Activated gamma-delta T cell (primary cell): ENCODE measurements at places on chromosomes 6 and 20.

DNA sequence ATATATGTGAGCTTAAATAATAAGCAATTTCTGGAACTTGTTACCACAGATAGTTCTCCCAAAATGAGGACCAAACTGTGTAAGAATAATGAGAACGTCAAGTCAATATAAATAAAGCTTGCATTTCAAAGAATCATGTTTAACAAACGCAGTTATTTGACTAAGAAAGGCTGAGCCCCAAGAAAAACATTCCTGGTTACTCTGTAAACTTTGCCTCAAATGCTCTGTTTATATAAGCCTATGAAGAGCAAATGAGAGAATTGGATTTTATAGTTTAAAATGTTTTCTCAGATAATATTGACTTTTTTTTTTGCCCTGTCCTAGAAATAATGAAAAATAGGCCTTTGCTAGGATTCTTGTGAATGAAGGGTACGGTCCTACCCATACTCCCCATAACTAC is 81.3 kb downstream of the C6orf52 start:
- DNase-seq = no peak

DNA sequence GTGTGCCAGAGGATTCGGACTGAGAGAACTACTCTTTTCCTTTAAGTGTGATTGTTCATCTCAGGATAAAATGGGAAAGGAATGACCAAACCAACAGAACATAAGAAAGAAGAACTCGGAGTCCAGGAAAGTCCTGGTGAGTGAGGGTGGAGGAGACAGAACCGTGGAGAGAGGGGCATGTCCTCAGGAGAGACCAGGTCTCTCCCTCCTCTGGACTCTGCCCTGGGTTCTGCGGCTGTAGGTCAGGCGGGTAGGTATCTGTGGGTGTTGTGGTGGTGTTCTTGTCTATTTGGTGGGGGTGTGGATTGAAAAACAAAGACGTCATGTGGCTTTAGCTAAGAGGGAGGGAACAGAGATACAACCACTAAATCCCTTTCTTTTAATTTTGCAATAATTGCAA is 29.1 kb upstream of the AGPAT4 start:
- DNase-seq = no peak

DNA sequence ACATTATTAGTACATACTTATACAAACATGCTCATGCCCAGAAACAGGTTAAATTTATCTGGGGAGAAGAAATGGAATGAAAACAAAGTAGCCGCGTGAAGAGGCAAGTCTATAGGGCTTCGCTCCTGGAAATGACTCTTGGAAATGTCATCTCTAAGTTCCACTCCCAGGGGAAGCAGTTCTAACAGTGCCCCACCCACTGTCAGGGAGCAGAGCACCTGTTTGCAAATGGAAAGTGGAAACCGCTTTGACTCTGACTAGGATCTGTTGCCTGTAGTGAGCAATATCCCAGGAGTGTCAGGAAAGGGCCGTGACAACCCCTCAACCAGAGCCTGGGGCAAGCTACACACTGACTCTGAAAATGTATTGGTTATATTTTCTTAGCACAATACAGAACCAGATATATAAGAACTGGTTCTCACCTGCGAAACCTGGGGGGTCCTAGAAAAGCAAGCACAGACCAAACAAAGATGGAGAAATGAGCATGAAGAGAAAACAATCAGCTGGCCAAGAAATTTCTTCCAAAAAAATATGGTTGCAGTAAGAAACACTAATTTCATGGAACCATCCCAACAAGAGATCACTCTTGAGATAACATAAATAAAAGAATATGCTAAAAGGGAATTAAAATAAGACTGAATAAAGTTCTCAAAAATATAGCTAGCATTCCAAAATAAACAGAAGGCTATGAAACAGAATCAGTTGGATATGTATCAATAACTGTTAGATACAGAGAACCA is 47.5 kb upstream of the CRISP1 start:
- DNase-seq = no peak

- no peak for DNase-seq
Measured at GRCh38 chr6:33609528-33609927, 11.6 kb upstream of the ITPR3 start.

DNA sequence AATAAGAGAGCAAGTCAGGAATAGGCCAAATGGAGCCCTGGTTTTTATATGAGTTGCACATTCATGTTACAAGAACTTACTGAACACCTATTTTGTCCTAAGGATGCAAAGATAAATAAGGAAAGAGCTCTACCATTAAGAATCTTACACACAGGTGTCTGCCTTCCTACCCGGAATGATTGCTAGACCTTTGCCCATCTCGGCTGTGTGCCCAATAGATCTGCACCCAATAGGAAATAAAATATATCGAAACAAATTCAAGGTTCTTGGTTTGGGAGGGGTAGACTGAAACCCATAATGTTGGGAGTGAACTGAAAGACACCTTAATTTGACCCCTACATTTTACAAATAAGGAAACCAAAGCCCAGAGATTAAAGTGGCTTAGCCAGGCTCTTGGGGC is 48.9 kb downstream of the EDN1 start:
- no peak for DNase-seq

DNA sequence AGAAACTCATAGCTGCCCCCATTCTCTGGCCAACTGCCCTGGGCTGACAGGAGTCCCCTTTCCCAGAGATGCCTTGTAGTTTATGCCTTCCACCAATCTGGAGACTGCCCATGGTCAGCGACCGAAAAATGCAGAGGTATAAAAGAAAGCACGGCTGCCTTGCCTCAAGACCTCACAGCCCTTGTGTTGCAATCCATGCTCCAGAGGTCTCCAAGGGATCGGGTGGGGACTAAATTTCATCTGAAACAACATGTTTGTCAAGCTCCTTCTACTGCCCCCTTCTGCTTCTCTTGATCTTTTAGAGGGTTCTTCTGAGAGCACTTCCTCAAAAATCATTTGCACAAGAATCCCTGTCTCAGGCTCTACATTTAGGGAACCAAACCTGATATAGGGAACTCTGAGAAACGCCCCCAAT is 128.8 kb downstream of the PLCB1 start:
- no peak for DNase-seq

- DNase-seq = no peak
Measured at GRCh38 chr6:1593286-1593957, 16.3 kb upstream of the FOXC1 start.

- DNase-seq = no peak
Measured at GRCh38 chr6:44161997-44162338, 3.3 kb downstream of the CAPN11 start.

- no peak for DNase-seq
Measured at GRCh38 chr6:137764464-137764863, 102.6 kb upstream of the TNFAIP3 start.

GRCh38 chr6:89655122-89655521 is 16.6 kb upstream of the LYRM2 start:
- DNase-seq = no peak

DNA sequence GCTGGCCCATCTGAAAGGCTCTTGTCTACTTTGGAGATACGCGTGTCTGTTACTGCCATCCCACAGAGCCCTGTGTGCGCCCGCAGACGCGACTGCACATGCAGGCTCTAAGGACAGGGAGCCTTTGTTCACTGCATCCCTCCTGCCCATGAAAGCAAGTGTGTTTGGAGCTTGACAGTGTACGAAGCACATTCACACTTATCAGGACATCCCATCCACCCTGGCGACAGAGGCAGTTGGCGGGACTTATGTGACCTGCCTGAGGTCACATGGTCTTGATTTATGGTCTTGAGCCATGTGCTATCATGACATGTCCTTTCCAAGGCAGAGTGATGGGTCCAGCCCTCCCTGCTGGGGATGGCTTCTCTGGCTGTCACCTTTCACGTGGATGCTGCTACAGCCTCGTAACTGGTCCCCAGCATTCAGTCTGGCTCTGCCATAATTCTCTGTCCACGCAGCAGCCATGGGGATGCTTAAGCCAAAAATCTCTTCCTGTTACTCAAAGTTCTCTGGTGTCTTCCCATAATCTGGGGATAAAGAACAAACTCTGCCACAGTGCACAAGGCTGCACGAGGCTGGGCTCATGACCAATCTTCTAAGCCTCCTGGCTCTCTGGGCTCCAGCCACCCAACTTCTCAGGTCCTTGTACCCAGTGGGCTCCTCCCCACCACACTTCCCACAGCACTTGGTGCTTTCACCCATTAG is 36.3 kb upstream of the FAM83D start:
- DNase-seq = no peak

DNA sequence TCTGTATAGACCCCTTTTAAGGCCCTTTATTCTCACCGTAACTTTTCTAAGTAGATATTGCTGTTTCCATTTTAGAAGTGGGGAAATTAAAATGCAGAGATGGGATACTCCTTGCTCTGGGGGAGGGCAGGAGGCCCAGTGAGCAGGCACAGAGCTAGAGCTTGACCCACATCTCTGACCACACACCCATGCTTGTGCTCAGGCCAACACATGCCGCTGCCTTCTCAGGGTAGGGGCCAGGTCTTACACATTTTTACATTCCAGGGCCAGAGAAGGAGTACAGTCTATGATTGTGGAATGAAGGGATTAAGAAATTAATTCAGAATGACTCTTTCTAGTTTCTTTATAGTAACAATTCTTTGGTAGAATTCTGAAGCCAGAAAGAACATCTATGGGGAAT is 104.8 kb downstream of the SOBP start:
- no peak for DNase-seq

- no peak for DNase-seq
Measured at GRCh38 chr6:11994875-11995461, 17.1 kb upstream of the HIVEP1 start.

DNA sequence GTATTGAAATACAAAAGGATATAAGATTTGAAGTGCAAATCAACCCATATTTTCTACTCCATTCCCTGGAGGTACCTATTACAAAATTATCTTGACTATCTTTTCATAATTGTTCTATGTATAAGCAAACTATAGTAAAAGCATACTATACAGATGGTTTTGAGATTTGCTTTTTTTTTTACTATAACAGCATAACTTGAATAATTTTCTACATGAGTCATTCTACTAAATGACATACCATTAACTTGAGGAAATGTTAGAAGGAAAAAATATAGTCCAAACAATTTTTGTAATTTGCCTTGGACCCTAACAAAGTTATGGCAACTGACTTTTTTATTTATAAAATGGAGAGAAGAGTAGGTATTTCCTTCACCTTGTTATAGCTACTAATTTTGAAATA is 472.7 kb downstream of the PKHD1 start:
- no peak for DNase-seq

DNA sequence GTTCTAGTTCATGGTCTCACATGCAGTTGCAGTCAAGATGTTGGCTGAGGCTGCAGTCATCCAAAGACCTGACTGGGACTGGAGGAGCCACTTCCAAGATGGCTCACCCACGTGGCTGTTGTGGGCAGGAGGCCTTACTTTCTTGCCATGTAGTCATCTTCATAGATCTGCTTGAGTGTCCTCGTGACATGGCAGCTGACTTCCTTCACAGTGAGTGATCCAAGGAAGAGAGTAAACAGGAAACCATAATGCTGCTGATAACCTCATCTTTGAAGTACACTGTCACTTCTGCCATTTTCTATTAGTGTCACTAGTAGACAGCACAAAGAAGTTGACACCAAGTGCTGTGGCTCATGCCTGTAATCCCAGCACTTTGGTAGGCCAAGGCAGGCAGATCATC is 40.1 kb upstream of the AKIRIN2 start:
- DNase-seq = no peak

- DNase-seq = no peak
Measured at GRCh38 chr6:13260831-13261230, 67.5 kb downstream of the TBC1D7 start.

- no peak for DNase-seq
Measured at GRCh38 chr20:41903586-41903985, 285.4 kb upstream of the CHD6 start.

GRCh38 chr6:5275497-5275896 is 14.2 kb downstream of the FARS2 start:
- DNase-seq = no peak

- no peak for DNase-seq
Measured at GRCh38 chr20:41044409-41045062, 15.9 kb downstream of the TOP1 start.

- DNase-seq = no peak
Measured at GRCh38 chr20:44851545-44851944, 34.0 kb upstream of the YWHAB start.

GRCh38 chr6:76779068-76779467 is 684.2 kb downstream of the HTR1B start:
- no peak for DNase-seq

DNA sequence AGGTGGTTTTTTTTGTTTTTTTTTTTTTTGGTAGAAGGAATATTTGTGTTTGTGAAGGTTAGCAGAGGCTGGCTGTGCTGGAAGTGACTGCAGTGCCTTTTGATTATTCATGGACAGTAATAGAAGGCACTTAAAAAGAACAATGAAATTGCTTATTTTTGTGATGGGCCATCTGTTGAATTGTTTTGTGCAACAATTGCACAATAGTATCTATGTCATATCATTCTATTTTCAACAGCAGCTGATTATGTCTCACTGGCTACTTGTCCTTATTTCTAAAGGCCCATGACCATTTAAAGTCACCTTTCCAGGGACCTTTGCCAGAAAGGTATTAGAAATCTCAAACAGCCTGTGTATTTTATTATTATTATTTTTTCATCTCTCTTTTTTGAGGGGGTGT is 70.6 kb downstream of the AFG1L start:
- no peak for DNase-seq

DNA sequence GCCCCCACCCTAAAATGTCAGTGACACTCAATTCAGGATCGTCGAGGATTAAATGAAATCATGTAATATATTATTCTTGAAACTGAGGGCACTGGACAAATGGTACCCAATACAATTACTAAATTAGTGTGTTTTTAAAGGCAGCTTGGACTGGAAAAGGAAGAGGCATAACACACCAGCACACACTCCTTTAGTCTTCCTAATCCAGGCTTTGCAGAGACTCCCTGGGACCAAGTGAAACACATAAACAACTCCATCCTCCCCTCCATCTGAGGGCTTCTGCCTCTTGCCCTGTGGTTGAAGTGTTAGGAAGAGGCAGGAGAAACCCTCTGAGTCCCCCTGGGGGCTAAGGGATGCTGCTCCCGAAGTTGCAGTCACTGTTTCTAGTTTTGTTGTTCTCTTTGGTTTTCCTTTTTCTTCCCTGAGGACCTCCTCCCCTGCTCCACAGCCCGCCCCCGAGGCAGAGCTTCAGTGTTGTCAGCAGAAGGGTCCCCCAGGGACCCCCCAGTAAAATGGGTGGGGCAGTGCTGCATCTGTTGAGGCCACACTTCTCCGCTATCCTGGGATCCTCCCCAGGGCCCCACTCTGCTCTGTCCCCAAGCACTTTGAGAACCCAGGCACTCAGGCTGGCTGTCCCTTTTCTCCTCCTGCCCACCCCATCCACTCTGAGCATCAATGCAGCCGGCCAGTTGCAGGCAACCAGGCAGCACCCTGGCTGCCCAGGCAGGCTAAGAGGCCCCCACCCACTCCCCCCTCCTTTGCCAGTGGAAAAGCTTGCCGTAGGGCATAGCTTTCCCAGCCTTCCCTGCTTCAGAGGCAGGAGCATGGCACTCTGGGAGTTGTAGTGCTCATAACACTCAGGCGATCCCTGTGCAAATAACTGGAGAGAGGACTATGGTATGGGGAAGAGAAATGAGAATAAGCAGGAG is 5.9 kb downstream of the TMEM63B start:
- DNase-seq = no peak

- DNase-seq = no peak
Measured at GRCh38 chr6:48080227-48081009, 30.6 kb downstream of the PTCHD4 start.
